HepG2 (cell line): ENCODE measurements at places on chromosomes 7 and 10. TPM values are rescaled to one million over a fixed set of nuclear protein-coding genes. Genes with fewer than 3 reads are reported as not detected.

DNA sequence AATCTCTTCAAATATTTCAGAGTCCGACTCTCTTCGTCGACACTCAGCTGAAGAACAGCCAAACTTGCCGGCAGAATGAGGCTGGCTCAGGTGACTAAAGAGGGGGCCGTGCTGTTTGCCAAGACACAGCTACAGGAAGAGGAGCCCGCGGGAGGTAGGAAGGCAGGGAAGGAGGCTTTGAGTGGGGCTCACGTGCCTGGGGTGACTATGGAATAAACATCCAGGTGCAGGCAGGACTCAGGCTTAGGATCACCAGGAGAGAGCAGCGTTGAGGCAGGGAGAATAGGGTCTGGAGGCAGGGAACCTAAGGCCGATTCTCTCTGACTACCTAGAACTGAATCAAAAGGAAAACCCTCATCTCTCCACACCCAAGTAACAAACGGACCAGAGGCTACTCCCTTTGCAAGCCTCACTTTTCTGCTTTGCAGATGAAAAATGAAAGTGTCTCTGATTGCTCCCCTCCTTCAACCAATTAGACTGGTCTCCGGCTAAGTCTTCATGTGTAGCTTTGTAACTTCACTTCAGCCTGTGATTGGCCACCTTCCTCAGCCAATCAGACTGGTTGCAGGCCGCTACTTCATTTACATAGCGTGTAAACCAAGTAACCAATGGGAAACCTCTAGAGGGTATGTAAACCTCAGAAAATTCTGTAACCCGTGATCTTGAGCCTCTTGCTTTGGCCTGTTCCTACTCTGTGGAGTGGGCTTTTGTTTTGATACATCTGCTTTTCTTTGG is 19.7 kb upstream of the BNIP3 start:
- peak; percentile 29 for DNase-seq

DNA sequence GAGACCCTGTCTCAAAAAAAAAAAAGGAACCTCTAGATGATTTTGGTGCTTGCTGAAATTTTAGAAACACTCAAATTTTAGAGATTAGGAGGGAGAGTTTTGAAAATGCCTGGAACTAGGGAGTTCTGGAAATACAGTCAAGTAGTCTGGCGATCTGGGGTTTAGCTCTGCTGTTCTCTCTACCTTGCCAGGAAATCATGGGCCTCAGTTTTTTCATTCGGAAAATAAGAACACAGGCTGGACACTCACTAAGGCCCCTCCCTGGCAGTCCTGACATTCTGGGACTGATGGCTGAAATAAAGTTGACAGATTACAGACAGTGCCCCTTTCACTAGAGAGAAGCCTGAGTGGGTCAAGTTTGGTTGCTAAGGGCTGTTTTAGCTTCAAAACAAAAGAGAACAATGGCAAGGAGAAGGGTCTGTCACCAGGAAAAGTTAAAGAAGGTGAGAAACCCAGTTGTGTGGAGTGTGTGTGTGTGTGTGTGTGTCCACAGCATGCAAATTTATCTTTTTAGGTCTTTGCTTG is 25.0 kb upstream of the CALN1 start:
- no peak for DNase-seq

- DNase-seq, result no peak
Observed at GRCh38 chr10:11454958-11455566, 156.4 kb downstream of the USP6NL start.

DNA sequence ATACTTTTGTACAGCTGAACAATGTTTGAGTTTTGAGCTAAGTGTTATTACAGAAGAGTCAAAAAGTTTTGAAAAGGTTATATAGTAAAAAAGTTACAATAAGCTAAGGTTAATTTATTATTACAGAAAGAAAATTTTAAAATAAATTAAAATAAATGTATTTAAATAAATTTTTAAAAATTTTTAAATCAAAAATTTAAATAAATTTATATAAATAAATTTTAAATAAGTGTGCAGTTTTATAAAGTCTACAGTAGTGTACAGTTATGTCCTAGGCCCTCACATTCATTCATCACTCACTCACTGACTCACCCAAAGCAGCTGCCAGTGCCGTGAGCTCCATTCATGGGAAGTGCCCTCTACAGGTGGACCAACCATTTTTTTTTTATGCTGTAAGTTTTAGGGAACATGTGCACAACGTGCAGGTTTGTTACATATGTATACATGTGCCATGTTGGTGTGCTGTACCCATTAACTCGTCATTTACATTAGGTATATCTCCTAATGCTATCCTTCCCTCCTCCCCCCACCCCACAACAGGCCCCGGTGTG is 462.9 kb upstream of the ZMIZ1 start:
- peak; percentile 55 for DNase-seq

GRCh38 chr7:112080441-112080840 is 125.8 kb downstream of the DOCK4 start:
- DNase-seq, result peak; percentile 47

GRCh38 chr7:130867039-130867438 is 133.0 kb upstream of the KLF14 start:
- no peak for DNase-seq

DNA sequence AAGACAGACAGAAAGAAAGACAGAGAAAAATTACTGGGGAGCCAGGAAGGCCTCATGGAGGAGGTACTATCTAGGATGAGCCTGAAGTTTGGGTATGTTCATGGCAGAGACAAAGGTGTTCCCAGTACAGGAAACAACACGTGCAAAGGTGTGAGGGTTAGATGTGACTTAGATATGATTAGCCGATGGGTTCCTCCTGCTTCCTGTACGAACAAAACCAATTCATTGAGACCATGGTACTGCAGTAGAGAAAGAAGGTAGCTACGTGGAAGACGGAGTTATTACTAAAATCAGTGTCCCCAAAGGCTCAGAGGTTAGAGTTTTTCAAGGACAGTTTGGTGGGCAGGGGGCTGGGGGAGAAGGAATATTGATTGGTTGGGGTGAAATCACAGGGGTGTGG is 55.2 kb upstream of the CHST3 start:
- DNase-seq, result no peak

GRCh38 chr10:48932831-48933664 is 6.6 kb downstream of the LRRC18 start:
- DNase-seq, result no peak

- no peak for DNase-seq
Observed at GRCh38 chr10:110502851-110503301, 5.2 kb downstream of the DUSP5 start.

- peak; percentile 86 for DNase-seq
Observed at GRCh38 chr10:3783682-3784432, 1.2 kb downstream of the KLF6 start.

GRCh38 chr7:157384301-157384700 is 47.5 kb downstream of the DNAJB6 start:
- no peak for DNase-seq

GRCh38 chr7:136023134-136023869 is 46.1 kb upstream of the MTPN start:
- DNase-seq, result no peak

DNA sequence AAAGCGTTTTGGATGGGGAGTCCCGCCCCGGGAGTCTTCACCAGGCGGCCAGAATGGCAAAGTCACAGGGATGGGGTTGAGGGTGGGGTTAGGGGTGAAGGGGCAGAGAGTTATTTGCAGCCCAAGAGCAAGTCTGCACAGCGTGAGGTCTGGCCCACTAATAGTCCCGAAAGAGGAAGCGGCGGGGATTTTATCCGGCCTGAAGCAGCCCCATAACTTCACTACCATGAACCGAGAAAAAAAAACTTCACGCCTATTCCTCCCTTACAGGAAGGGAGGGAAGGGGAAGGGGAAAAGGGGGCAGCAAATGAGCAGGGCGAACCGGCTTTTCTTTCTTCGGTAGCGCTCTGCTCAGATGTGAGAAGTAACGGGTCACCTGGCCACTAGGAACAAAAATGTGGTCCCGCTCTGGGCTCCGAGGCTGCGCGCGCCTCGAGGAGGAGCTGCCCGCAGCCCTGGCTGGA is 712 bp downstream of the ITPRIP start:
- no peak for DNase-seq

DNA sequence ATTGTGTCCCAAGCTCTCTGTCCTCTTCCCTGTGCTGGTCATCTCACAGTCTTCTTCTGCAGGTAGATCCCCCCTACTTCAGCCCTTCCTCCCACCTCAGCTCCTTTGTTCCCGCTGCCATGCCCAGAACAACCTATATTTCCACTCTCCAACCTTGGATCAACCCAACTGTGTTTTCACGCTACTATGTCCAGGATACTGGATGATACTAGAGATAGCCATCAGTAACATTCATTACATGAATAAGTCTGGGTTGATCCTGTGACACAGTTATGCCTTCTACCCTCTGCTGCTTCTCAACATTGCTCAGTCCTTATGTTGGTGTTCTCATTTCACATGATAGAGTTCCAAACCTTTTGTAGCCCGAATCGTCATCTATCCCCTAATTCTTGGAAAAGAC is 286.4 kb downstream of the ZEB1 start:
- no peak for DNase-seq

GRCh38 chr7:65953001-65953720 is 28.9 kb downstream of the GUSB start:
- no peak for DNase-seq

DNA sequence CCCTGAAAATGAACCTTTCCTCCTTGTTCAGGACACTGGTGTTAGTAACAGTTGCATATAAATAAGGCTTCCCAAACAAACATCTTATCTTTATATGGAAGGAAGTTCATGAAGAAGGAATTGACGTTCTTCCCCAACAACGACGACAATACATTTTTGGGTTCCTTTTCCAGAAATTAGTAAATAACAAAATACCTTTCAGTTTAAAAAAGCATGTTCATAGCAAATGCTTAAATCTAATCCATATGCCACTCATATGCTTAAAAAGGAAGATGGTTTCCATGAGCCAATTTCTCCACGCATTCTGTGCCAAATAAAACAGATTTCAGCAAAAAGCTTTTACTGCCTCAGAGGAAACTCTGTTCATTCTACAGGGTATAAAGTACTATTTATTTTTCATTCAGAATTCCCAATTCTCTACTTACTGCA is 182.6 kb downstream of the COBL start:
- DNase-seq, result no peak

- no peak for DNase-seq
Observed at GRCh38 chr10:45454859-45455258, 80.8 kb downstream of the ALOX5 start.

GRCh38 chr7:4297165-4297917 is 384.8 kb upstream of the FOXK1 start:
- no peak for DNase-seq

Gene CRHR2
- not detected in 2 replicates for polyA plus RNA-seq

Gene ZNF518A
- 16.6 and 21.7 TPM in 2 replicates for polyA plus RNA-seq

Gene OR2A42
- not detected in 2 replicates for polyA plus RNA-seq

Gene PKD2L1
- polyA plus RNA-seq, result 0.15 and 0.27 TPM in 2 replicates
